GM04504 (cell line): ENCODE measurements at places on chromosomes 6 and 20.

DNA sequence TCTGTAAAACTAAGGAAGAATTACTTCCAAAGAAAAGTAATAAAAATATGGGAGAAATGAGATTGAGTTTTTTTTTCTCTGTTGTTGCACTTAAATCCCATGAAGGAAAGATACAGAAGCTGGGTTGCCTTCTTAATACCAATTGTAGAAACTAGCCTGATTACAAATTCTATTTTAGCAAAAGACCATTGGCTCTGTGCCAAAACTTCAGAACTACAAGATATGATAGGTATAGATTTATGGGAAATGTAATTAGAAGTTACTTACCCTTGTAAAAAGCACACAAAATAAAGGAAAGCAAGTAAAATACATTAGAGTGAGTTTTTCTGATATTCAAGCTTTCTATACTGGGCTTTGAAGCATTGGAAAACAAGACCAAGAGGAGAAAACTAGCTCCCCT, 73.5 kb upstream of the SCGN start:
- no peak for DNase-seq

GRCh38 chr6:128512296-128512695, 8.1 kb downstream of the PTPRK start:
- DNase-seq, result no peak

DNA sequence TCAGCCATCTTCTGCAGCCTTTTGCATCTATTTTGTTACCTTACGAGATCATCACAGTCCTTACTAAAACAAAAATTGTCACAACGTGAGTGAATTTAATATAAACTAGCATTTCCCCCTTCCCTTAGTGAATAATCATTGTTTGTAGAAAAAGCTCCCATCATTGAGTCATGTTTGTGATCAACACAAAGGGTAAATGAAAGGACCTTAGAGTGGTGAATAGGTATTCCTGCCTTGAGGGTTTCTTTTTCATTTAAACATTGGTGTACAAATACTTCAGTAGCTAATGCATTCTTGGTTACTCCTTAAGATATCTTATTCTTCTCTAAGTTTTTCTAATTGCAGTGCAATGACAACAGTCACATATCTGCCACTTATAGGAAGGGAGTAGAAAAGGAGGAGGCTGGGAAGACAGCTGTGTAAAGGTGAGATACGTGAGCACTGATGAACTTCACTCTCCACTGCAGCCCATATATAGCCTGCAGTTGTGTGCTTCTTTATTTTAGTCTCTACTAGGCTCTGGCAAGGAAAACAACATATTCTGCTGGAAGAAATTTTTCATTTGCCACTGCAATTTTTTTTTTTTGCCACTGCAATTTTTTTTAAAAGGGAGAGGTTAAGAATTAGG, 27.8 kb downstream of the ADGRG6 start:
- DNase-seq, result no peak

GRCh38 chr20:58076405-58076804, 152.0 kb downstream of the ANKRD60 start:
- DNase-seq, result no peak

- no peak for DNase-seq
Measured at GRCh38 chr20:63417097-63417737, 55.2 kb downstream of the KCNQ2 start.

GRCh38 chr20:5703681-5704101, 46.5 kb upstream of the SHLD1 start:
- DNase-seq, result no peak

DNA sequence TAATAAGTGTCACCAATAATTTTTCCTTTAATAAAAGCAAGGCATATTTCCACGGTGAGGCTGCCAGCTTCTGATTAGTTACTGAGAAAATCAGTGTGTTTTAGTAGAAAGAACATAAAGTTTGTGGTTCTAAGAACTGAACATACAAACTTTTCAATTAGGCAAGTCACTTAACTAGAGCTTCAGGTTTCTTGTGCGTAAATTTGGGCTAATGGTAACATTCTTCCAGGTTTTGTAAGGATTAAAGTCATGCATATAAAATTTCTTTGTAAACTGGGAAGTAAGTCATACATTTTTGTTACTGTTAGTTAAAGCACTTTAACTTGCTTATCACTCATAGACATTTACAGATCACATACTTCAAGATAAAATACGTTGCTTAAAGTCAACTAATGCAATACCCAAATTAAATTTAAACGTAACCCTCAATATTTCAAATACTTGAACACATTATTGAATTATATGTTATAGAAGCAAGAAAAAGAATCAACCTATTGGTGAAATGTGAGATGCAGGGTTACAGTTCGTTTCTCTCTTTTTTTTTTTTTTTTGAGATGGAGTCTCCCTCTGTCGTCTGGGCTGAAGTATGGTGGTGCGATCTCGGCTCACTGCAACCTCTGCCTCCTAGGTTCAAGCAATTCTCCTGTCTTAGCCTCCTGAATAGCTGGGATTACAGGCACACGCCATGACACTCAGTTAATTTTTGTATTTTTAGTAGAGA, 327.3 kb upstream of the NOX3 start:
- peak; percentile 11 for DNase-seq

DNA sequence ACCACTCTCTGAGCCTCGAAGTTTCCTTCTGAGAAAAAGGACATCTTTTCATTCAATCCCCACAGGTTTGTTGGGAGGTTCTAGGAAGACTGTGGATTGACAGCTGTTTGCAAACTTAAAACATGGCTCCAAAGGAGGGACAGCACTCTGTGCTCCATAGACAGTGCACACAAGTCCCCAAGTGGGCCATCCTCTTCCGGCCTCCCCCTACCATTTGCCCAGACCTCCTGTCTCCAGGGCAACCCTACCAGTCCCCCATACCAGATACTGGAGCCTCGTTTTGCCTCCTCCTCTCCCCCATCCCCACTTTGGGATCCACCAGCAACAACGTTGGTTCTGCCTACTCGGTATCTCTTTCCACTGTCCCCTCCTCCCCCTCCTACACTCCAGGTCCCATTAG, 8.5 kb upstream of the DLGAP4 start:
- no peak for DNase-seq

DNA sequence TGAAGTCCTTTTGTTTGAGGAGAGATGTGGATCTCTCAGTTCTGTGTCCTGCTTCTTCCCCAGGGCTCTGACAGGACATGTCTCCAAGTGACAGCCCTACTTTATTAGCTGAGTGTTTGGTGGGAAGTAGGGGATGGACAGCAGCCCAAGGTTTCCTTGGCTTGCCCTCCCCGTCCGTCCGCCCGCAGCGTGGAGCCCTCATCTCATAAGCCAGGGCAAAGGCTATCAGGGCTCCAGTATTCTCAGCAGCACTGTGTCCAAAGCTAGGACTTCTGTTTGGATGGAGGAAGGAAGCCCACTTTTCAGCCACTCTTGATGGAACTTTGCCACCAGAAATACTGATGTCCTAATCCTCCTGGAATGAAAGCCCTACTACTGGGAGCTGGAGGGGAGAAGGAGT, 13.6 kb downstream of the CDC5L start:
- no peak for DNase-seq

DNA sequence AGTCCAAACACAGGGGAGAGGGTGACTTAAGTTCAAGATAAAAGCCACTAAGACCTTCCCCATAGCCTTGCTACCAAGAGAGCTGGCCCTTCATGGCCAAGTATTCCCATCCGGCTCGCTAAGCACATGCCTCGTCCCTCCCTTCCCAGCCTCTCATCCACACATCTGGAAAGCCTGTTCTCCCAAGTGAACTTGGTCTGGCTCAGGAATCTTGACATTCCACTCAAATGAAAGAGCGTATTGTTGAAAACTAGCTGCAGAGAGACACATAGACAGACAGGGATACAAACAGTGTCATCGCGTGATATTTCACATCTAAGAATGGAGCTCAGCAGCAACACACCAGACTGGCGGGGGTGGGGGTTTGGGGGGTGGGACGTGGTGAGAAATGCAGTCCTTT, 182.8 kb upstream of the FOXQ1 start:
- DNase-seq, result peak; percentile 64

- DNase-seq, result no peak
Measured at GRCh38 chr6:20400456-20401204, 1.0 kb upstream of the E2F3 start.

DNA sequence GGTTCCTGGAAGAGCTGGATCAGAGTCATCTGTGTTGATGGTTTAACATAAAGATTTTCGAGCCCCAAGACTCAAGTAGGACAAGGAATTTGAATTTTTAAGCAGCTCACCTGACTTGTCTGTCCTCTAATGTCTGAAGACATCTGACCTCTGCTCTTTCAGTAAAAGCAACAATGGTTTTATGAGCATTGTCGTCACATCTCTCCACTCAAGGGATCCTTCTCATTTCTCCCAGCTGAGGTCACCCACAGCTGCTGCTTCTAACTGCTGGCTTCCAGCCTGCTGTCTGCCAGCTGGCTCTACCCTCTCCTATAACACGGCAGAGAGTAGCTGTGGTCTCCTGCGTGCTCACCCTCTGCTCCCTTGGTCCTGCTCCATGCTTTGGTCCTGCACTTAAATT, 24.7 kb upstream of the HDAC2 start:
- peak; percentile 89 for DNase-seq

DNA sequence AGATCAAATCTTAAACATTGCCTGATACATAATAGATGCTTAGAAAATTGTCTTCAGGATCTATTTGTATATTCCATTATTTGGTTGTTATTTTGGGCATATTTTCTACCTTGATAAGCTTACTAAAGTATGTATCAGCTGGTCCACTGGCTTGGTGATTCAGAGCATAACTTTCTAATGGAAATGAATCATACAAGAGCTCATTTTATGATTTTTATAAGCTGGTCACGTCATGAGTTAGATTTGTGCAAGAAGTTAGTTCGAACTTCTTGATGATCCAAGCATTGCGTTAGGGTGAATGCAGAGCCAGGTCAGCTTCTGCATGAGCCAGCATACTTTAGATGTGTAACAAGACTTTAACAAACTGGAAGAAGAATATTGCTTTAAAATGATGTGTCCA, 144.5 kb upstream of the FLRT3 start:
- peak; percentile 42 for DNase-seq

DNA sequence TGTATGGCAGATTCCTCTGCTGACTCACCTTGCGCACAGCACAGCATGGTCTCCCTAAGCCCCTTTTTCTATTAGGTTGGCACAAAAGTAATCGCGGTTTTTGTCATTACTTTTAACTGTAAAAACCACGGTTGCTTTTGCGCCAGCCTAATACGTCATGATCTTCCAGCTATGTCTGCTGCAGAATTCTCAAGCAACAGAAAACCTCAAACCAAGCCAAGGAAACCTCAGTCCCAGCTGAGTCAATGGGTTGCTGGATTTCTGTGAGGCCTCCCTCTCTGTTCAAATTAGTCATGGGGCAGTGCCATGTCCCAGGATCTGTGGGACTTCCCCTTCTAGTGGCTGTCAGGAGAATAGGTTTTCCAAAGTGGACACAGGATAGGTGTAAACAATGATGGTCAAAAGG, 15.7 kb upstream of the ENPP1 start:
- no peak for DNase-seq

- DNase-seq, result no peak
Measured at GRCh38 chr6:132659082-132659481, at the start of gene TAAR1. TAAR1 (minus strand) TSS chr6:132659182; CDS start chr6:132646003, 13,179 bp downstream.

DNA sequence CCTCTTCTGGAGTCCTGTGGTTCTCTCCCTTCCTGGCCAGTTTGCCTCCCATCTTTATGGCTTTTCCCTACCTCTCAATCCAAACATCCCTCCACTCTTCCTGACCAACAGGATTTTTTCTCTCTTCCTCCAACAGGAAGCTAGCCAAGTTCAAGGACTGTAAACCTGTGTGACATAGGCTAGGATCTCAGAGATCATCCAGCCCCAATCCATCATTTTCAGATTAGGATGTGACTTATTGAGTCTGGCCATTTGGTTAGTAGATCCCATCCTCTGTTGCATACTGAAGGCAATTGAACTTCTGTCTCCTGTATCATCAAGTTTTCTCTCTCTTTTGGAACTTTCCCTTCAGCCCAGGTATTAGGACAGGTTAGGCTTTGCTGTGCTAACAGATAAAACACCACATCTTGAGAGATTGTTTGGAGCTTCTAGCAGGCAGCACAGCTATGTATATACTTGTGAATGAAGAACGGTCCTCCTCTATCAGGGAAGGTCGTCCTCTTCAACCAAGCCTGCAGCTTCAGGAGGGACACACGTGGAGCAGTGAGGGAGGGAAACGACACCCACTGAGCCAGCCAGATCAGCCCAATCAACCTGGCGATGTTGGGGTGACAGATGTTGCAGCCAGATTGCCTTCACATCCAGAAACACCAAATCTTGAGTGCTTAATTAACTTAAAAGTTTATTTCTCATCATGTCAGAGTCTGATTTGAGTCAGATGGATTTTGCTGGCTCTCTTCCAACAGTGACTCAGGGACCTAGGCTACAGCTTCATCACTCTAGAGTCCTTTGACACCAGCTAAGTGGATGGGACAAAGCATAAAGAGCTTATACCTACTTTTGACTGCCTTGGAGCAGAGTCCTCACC, 106.8 kb downstream of the GJA10 start:
- no peak for DNase-seq

DNA sequence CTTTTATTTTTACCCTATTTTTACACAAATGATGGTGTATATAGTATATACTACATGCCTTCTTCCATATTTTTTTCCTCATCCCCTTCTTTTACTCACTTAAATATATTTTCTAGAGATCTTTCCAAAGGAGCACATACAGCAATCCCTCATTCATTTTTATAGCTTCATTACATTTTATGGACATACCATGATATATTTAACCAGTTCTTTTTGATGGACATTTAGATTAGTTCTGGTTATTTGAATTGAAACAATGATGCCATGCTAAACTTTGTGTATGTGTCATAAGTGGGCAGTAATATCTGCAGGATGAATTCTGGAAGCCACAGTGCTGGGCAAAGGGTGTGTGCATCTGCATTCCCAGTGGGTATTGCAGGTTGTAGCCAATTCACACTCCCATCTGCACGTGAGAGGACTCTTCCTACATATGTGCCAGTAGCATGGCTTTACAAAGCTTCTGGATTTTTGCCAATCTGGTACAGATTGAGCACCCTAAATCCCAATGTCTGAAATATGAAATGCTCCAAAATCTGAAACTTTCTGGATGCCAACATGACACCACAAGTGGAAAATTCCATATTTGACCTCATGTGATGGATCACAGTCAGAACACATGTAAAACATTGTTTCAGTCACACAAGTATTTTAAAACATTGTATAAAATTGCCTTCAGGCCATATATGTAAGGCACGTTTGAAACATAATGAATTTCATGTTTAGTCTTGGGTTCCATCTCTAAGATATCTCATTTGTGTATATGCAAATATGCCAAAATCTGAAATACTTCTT, 127.2 kb downstream of the ARID1B start:
- DNase-seq, result no peak

GRCh38 chr20:17843246-17844132, 125.1 kb downstream of the SNX5 start:
- peak; percentile 87 for DNase-seq

DNA sequence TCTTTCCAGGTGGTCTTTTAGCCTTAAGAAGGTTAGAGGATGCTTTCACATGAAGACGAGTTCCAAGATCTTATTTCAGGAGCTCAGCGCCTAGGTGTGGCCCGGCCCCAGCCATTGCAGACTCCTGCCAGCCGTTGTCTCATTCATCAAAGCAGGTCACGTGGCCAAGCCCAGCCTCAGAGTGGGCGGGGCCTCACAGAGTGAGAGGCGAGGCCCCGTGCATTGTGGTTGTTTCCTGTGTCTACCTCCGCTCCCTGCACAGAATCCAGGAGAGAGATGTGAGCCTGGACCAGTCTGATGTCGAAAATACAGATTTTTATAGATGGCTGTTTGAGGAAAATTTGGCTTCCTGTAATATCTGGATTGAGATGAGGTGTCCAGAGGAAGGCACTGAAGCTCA, 49.2 kb upstream of the CST5 start:
- no peak for DNase-seq
